ENCODE measurements at places on chromosomes 2 and 18.

GRCh38 chr18:48656582-48656981, 117.8 kb downstream of the CTIF start:
- DNase-seq: no peak

GRCh38 chr2:47357483-47357882, 45.5 kb upstream of the MSH2 start:
- no peak for DNase-seq

DNA sequence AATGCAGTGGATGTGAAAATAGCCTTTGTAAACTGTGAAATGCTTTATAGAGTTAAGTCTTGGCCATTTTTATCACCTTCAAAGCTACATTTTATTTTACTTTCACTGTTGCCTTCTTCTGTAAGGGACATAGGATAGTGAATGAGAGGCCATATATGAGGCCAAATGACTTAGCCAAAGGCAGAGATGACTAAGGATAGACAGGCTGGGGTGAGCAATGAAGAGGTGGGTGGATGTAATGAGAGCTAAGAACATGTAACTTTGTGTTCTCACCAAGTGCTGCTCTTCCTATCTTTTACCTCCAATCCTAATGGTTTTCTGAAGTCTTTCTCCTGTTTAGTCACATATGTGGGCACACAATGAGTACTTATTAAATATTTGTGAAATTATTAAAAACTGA, 101.9 kb downstream of the MBD5 start:
- no peak for DNase-seq

DNA sequence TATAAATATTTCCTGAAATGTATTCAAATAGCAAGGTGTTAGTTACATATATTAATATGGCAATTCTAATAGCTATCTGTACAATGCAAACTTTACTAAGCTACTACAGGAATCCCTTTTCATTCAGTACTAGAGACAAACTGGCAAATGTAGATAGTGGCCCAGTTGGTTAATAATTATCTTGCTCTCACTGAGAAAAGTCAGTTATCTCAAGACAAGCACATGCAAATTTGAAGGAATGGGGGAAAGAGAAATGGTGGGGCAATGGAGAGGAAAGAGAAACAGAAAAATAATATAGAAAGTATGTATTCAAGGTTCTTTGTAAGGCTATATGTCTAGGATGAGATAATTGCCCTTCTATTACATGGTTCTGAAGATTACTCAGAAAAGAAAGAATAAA, 280.0 kb downstream of the FIGN start:
- DNase-seq: no peak

GRCh38 chr2:163302141-163302540, 433.7 kb downstream of the FIGN start:
- no peak for DNase-seq

Measured in posterior cingulate gyrus (tissue), 11 donors.